ENCODE measurements at places on chromosomes 16 and 17.

GRCh38 chr16:69925311-69925710, 25.8 kb upstream of the CLEC18A start:
- no peak for DNase-seq

GRCh38 chr16:59148056-59148768, 414.1 kb upstream of the GOT2 start:
- DNase-seq: no peak

DNA sequence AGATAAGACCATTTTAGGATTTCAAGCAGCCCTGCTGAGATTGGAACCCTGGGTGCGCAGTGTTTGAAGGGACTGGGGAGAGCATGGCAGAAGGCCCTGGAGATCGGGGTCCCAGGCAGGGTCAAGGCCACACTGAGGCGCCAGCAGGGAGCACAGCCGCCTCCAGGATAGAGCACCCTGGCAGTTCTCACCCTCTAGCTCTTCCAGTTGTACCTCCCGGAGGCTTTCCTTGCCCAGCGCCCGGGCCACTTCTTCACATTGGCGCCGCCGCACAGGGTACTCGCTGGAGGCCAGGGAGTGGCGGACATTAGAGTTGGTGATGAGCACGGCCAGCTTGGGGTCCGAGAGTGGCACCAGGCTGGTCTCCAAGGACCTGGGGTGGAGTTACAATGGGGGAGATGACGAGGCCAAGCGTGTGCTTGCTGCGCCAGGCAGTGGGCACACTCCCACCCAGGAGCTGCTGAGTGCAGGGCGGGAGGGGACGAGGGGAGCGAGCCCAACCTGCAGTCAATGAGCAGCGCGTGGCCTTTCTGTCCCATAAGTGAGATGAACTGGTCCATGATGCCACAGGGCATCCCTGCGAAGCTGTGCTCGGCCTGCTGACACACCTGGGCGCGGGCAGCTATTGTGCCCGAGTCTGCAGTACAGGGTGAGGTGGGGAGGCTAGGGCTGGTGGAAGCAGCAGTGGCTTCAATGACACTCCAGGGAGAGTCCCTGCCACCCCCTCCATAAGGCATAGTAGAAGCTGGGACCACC, 2.3 kb downstream of the GALK1 start:
- no peak for DNase-seq

DNA sequence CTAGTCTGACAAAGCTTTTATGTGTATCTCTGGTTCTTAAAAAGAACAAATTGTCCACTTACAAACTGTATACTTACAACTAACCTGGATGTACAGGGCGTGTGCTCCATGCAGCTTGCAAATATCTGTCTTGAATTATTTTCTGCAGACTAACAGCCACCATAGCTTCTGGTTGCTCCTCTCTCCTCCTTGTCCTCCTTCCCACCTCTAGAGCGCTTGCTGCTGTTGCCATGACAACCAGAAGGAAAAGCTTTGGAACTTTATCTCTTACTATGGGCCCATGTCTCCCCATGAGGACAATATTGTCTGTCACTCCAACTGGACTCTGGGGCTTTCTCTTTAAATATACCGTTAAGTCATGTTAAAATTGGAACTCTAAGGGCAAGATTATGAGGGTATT, 71.5 kb upstream of the DHX40 start:
- DNase-seq: no peak

- DNase-seq: no peak
These were observed 14.1 kb downstream of the UTS2R start for GRCh38 chr17:82385559-82386254.

- no peak for DNase-seq
These were observed 37.6 kb downstream of the CBFA2T3 start for GRCh38 chr16:88939245-88939971.
